ENCODE measurements at places on chromosomes 2 and 18.
A peak's percentile ranks its signal among the peaks of the same experiment; 100 is the strongest.

DNA sequence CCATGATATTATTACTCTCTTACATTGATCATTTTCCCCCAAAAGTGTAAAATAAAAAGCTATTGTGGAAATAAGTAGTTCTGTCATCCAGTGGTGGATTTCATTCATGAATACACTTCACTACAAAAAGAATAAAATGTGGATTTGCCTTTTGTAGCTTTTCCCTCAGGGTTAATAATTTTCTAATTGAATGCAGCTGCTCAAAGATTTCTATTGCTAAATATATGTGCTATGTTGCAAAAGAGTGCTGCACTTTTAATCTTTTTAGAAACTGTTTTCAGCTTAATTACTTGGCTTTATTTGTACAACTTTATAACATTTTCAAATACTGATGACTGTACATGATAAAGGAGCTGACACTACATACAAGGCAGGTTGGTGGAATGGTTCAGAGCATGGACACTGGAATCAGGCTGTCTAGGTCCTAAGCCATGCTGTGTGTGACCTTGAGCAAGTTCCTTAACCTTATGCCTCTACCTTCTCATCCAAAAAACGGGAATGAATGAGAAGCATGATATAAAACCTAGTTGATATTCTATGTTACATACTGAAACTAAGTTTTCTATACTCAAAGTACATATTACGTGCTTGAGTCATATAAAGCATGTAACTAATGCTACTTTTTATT lies 128.8 kb downstream of the THSD7B start:
- no peak for DNase-seq

- DNase-seq: peak; percentile 79
Measured at GRCh38 chr2:237558961-237559641, 7.3 kb upstream of the PRLH start.

DNA sequence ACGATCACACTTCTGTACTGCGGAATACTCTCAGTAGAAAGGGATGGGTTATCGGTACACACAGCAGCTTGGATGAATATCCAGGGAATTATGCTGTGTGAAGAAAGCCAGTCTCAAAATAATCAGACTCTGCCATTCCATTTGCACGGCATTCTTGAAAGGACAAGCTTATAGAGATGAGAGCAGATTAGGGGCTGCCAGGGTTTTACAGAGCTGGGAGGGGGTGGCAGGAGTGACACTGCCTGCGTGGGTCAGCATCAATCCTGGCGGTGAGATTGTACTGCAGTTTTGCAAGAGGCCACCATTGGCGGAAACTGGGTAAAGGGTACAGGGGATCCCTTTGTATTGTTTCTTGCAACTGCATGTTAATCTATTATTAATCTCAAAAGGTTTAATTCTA lies 16.6 kb downstream of the KCNG2 start:
- no peak for DNase-seq

DNA sequence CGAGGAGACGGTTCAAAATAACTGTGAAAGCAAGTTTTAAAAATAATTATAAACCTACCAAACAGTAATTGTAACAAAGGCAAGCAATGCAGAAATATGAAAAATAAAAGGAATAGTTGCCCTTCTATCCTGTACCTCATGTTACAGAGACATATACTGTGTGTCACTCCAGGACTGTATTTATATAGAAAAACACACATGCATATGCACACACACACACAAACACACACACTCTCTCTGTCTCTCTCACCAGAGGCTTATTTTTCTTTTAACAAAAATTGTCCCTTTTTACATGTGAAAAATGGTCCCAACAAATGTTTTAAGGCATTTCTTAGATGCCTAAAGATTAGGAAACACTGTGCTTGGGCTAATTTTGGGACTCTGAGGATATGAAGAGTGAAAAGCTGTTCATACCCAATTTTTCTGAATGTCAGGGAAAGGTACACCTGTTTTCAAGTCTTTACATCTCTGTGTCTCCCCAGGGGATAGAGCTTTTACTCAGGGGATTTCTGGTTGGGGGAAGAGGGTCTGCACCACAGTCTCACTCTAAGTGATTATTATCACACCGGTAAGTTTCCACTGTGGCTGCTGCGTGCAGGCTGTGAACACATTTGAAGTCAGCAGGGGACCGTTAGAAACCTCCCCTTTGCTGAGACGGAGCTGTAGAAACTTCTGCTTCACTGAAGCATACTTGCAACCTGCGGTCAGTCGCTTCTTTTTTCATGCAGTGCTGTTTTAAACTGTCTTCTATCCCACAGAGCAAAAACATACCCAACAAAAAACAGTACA lies 51.4 kb upstream of the SPAG16 start:
- DNase-seq: peak; percentile 20

DNA sequence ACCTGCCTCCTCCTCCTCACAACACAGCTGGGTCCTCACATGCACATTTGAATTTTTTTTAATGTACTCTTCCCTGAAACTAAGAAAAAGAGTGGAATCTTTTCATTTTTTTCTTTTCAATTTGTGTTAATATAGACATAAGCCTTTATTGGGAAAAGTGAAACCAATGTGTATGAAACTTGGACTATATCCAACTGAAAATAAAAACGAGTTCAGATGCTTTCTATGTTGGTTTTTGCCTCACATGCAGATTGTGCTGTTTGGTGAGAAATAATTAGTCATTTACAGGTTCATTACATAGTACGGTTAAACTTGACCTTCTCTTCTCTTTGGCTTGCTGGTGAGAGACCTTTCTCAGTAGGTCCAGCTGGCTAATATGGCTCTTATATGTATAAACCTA lies 515.2 kb upstream of the FANCL start:
- DNase-seq: no peak

DNA sequence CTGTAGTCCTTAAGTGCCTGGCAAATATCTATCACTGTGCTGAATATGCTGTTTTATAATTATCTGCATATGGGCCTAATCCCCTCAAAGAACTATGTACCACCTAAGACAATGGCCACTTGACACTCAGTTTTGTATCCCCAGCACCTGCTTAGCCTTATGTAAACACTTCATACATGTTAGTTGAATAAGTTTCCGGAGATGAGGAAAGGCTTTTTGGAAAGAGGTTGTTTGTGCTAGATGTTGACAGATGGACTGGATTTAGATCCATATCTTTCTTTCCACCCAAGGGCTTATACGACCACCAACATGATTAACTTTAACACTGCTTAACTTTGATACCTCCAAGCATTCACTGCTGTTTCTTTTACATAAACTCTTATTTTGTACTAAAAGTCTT lies 63.3 kb downstream of the FAM228A start:
- DNase-seq: no peak

- no peak for DNase-seq
Measured at GRCh38 chr2:187126247-187127005, 277.5 kb upstream of the ZSWIM2 start.

DNA sequence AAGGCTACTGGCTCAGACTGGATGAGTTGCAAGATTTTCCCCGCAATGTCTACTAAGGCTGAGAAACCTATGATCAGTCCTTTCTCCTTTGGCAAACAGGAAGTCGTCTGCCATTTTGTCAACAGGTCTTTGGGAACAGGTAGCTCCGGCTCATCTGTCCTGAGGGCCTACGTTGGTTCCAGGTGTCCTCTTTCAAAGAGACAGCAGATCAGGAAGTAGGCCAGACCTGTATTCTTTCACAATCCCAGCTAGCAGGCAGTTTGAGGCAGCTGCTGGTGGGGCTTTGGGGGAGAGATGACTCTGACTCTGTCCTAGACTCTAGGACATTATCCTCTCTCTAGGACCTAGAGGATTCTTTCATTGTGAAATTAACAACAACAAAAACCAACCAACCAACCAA lies 98.6 kb downstream of the ACTR2 start:
- DNase-seq: no peak

- peak; percentile 57 for DNase-seq
Measured at GRCh38 chr18:54119524-54120019, 104.9 kb downstream of the MBD2 start.

- peak; percentile 90 for DNase-seq
Measured at GRCh38 chr2:72892506-72893173, 5.4 kb downstream of the SPR start.

GRCh38 chr18:2549462-2549861 lies 21.8 kb downstream of the METTL4 start:
- no peak for DNase-seq

- peak; percentile 49 for DNase-seq
Measured at GRCh38 chr2:120797421-120798221, 62.0 kb downstream of the GLI2 start.

DNA sequence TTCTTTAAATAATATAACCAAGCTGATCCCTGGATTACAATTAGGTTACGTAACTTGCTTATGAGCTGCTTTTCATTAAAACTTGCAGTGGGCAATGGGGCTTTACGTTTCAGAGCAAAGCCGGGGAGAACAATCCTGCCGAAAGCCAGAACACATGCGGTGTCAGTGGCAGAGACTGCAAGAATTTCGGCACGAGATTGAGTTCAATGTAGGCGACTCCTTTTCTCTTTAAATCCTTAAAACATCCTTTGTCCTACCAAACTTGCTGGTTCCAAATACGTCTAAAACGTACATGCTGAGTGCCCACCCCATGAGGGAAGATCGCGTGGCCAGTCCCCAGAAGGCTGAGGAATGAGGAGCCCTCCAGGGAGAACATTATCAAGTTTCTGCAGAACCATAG lies 36.8 kb upstream of the NCOA1 start:
- DNase-seq: peak; percentile 40

DNA sequence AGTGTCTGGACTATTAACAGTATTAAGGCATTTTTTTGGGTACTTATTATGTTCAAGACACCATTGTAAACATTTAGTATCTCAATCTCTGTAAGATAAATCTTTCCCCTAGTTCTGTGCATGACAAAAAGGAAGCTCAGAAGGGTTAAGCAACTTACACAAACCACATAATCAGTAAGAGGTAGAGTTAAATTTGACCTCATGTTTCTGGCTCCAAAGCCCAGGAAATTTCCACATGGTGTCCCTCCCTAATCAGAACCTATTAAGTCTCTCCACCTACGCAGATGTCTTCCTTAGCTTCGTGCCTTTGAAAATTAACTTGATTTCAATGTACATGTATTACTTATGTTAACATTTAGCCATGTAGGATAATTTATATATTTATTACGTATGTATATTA lies 2.0 kb downstream of the MFSD6 start:
- no peak for DNase-seq

GRCh38 chr2:74930811-74931486 lies 27.5 kb upstream of the POLE4 start:
- DNase-seq: no peak

DNA sequence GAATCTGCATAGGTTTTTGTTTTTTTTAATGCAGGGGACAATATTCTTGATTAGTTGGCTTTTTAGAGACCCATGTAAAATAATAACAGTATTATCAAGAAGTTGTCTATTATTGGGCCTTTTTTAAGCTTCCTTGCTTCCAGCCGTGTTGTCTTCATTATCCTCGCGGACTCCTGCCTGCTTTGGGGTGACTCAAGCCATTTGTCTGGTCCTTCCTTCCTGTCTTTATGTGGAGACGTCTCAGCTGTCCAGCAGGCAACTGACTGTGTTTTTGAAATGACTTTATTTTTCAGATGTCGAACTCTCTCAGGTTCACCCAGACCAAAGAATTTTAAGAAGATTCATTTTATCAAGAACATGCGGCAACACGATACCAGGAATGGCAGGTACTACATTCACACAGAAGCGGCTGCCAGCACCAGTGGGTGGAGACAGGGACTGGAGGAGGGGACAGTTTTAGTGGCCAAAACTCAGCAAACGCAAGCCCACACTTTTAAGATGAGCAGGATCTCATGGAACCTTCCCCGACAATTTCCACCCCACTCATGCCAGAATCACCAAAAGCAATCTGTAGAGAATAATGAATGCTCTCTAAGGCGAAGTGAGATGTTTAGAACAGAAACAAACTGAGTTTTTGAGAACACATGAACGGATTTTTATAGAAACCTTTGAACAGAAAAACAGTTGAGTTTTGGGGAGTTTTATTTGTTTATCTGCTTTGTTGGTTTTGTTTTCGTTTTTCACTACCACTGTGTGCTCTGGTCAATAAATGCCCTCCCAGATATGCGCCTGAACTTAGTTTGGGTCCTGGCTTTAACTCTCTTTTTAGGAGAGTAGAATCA lies 59.1 kb downstream of the CABLES1 start:
- peak; percentile 55 for DNase-seq

DNA sequence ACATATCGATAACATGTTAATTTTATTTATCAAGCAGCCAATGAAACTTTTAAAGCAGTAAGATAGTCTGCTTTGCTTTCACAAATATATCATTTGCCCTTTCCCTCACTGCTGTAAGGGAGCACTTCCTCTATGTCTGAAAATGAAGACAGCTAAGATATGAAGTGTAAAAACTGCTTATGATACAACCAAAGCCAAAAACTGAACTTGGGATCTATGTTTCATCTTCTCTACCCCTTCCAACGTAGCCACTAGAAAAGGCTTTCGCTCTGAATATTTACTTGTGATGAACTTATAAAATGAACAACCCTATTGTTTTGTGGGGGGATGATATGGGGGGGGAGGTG lies 140.3 kb downstream of the TCF4 start:
- DNase-seq: no peak
